Right lung (tissue), 10 donors: ENCODE measurements at places on chromosomes 2 and 18.

GRCh38 chr2:110867078-110867477, 134.7 kb downstream of the ACOXL start:
- DNase-seq = no peak

- DNase-seq = no peak
These were observed at the start of gene HOXD1 for GRCh38 chr2:176187899-176188773. TSS of gene HOXD1 (plus strand) at chr2:176188668. CDS start at chr2:176188802, 134 bp downstream.

DNA sequence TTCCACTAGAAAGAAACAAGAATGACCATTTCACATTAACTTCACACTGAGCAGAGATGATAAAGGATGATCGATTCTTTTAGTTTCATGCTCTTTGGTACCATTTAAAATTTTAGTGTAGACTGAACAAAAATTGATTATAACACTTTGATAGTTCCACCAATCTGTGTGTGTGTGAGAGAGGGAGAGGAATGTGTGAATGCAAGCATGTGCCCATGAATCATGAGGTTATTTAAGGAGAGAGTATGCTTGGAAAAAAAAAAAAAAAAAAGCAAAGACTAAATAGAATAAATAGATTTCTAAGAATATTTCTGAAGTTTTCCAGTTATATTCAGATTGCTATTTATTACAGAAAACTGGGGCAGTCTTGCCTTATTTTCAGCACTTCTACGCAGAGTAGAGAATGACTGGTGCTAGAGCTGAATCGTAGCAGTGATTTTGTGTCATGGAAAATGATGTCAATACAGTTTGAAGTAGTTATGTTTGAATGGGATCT, 900.8 kb downstream of the SLC4A3 start:
- no peak for DNase-seq

- DNase-seq = no peak
These were observed 47.3 kb downstream of the TMEM163 start for GRCh38 chr2:134671513-134671912.

GRCh38 chr2:169768262-169768995, 30.2 kb upstream of the SSB start:
- no peak for DNase-seq

DNA sequence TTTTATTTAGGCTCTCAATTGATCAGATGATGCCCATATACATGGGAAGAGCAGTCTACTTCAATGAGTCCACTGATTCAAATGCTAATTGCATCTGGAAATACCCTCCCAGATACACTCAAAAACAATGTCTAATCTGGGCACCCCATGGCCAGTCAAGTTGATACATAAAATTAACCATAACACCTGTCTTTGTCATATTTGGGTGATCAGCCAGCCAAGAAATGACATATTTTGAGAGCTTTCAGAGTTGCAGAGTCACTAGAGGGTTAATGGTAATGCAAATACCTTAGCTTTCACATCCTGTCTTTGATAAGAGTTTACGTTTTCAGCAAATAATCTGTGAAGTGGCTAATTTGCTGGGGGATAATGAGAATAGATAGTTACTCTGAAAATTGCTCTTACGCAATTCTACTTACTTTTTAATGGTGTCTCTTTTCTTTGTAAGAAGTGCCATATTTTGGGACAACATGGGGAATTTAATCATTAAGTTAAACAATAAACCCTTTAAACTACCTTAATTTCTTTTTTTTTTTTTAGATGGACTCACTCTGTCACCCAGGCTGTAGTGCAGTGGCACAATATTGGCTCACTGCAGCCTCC, 49.1 kb downstream of the CCDC195 start:
- no peak for DNase-seq

GRCh38 chr2:201237486-201238123, 22.7 kb upstream of the CASP8 start:
- DNase-seq = no peak

DNA sequence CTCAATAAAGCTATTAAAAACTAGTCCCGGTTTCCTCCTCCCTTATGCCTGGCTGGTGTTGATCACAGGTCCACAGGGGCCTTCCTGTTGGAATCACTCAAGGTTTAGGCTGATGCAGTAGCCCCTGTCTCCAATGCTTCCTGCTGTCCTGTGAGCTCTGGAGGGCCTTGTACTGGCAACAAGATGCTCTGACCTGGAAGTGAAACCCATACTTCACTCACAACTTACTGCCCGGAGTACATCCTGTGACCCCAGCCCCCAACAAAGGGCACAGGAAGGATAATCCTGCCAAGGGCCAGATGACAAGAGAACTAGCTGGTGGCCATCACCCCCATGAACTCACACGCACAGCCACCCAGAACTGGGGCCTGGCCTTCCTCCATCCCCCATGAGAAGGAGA, 50.3 kb downstream of the ZBTB7C start:
- no peak for DNase-seq

GRCh38 chr18:46601141-46601805, 55.7 kb downstream of the LOXHD1 start:
- DNase-seq = peak; percentile 26

DNA sequence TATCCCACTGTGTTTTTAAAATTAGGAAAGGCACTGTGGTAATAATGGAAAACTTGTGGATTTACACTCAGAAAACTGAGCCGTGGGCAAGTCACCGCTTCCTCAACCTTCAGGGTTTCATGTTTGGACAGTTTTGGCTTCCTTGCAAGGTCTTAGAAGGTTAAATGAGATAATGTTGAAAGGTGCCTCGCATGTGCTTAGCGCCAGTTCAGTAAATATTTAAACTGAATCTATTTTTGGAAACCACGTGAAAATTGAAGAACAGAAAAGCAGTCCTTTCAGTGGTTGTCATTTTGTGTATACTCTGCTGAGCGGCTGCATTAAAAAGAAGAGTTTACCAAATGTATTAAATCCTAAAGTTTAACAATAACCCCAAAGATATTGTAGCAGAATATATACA, 15.2 kb upstream of the AGAP1 start:
- no peak for DNase-seq

GRCh38 chr2:220935789-220936321, 636.2 kb downstream of the EPHA4 start:
- no peak for DNase-seq

DNA sequence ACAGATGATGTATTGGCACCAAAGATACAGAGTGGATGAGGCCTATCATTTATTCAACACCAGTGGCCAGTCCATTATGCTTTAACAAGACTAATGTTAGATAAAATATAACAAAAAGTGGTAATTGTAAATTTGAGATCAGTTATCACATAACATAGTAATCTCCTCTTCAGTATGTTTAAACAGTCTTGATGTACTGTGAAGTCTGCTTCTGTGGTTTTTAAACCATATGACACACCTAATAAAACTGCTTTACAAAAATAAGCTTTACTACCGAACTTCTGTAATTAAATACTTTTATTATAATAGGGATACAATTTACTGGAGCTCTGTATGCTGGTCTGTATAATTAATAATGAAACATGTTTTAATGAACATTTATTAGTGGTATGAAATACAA, 2156.1 kb upstream of the CELF4 start:
- DNase-seq = no peak

DNA sequence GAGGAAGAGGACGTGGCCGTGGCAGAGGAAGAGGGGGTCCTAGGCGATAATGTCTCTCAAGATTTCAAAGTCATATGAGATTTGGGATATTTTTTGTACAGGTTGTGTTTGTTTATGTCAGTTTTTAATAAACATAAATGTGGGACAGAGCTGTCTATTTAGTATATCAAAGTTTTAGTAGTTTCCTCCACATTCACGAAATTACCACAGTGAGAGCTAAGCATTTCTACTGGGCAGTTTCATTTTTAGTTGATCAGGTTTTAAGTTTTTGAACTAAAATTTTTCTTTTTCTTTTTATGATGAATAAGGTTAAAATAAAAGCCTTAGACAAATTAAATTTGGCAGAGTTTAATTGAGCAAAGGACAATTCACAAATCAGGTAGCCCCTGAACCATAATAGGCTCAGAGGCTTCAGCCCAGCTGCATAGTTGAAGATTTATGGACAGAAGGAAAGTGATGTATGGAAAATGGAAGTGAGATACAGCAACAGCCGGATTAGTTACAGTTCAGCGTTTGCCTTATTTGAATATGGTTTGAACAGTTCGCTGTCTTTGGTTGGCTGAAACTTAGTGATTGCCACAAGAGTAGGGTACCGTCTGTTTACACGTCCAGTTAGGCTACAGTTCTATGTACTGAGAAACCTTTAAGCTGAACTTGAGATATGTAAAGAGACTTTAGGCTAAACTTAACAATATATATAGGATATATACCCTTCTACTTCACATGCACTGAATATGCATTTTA, 17.1 kb downstream of the SNRPD1 start:
- DNase-seq = no peak

DNA sequence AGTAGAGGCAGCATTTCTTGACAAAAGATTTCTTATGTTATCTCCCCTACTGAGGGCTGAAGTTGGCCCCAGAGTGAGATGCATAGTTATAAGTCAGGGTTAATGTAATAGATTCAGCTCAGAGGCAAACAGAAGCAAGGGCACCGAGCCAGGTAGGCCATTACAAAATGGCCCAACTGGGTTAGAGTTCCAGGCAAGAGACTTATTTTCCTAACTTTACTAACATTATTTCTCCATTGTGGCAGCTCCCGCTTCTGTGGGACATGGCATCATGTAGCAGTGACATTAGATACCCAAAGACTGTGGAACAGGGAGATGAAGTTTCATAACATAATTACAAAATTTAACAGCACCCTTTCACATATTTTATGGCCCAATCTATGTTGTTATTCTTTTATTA, 27.1 kb downstream of the TSPYL6 start:
- peak; percentile 50 for DNase-seq

DNA sequence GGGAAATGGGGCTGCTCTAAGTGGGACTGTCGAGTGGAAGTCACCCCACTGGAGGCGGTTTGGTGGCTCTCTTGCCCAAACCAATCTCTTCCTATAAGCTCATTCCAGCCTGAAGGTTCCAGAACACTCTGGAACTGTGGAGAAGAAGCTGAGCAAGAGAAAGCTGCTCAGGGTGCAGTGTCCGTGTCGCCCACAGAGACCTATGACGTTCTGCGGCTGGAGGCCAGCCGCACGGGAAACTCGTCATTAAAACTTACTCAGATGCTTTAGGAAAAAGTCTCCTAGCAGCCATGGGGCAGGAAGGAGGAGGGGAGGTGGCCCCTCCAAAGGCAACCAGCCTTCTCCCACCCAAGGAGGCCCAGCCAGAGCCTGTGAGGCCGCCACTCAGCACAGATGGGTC, 41.7 kb downstream of the ADCY3 start:
- no peak for DNase-seq

GRCh38 chr2:195369218-195369587, 287.8 kb upstream of the SLC39A10 start:
- no peak for DNase-seq

GRCh38 chr2:10257500-10258147, 45.1 kb upstream of the HPCAL1 start:
- DNase-seq = no peak

- DNase-seq = no peak
These were observed 705.1 kb upstream of the GCFC2 start for GRCh38 chr2:76415821-76416220.

- DNase-seq = no peak
These were observed 85.1 kb downstream of the CTAGE1 start for GRCh38 chr18:22332590-22332989.

DNA sequence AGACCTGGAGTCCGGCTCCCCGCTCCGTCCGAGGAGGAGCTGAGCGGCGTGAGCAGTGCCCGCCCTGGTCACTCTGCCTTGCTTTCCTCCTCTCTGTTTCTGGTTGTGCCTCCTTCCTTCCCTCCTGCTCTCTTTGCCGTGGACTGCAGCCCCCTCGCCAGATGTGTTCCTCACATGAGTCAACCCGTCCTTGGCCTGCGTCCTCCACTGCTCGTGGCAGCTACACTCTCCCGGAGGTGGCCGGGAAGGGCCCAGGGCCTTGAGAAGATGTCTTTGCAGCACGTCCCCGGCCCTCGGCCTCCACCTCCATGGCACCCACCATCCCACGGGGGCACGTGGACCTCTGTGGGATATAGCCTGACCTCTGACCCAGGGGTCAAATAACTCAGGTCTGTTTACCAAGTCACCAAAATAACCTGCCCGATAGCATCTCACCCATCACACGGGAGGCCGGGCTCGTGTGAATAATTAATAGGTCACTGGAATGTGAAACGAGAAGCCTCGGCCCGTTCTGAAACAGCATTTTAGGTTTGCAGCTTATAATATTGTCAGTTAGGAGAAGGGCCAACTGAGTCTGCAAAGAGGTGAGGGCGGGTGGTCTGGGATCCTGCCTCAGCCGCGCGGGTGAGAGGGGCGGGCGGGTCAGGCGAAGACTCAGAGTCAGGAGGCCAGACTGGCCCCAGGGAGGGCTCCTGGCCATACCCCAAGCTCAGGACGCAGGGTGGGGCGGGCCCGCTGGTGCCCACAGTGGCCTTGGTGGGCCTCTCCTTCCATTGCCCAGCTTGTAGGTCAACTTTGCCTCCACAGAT, 42.6 kb downstream of the NFATC1 start:
- no peak for DNase-seq

DNA sequence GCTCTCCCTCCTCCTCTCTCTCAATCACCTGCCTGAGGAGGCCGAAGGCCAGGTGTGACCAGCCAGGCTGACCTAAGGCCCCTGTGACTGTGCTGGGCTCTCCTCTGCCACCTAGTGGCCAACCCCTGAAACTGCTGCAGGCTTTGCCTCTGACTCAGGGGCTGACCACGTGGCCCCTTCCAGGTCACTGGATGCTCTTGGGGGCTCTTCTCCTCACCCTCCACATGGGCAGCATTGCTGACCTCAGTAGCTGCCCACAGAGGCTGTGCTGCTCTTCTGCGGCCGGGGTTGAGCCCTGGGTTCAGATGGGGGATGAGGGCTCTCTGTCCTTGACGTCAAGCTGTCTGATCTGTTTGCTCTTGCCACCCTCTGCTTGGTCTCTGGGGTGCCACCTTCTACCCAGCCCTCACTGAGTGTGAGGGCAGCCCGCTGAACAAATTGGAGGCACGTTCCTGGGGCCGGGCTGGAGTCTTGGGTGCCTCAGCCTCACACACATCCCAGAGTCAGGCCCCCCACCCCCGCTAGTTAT, 122.7 kb downstream of the TWIST2 start:
- DNase-seq = peak; percentile 40

DNA sequence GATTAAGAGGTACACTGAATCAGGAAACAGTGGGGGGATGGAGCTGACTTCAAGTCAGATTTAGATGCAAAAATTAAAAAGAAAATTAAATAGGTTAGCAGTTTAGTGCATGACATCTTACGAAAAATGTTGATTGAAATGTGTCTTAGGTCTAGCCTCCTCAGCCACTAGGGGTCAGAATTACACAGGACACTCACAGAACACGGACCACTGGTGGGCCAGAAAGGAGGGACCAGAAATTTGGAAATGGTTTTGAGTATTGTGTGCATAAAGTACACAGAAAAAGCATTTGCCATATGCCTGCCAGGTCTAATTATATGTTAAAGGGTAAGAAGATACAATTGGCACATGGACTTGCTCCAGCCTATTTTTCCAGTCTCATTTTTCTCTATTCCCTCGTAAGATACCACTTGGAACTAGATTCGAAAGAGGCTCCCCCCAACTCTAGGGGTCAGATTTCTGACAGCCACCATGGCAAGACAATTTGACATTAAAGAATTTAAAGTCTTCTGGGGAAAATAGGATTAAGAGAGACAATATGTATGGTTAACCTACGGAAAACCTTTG, 550.2 kb upstream of the SETBP1 start:
- peak; percentile 37 for DNase-seq
